GM23248 (cell line): ENCODE measurements at places on chromosomes 2 and 18. TPM values are rescaled to one million over a fixed set of nuclear protein-coding genes. Genes with fewer than 3 reads are reported as not detected.

DNA sequence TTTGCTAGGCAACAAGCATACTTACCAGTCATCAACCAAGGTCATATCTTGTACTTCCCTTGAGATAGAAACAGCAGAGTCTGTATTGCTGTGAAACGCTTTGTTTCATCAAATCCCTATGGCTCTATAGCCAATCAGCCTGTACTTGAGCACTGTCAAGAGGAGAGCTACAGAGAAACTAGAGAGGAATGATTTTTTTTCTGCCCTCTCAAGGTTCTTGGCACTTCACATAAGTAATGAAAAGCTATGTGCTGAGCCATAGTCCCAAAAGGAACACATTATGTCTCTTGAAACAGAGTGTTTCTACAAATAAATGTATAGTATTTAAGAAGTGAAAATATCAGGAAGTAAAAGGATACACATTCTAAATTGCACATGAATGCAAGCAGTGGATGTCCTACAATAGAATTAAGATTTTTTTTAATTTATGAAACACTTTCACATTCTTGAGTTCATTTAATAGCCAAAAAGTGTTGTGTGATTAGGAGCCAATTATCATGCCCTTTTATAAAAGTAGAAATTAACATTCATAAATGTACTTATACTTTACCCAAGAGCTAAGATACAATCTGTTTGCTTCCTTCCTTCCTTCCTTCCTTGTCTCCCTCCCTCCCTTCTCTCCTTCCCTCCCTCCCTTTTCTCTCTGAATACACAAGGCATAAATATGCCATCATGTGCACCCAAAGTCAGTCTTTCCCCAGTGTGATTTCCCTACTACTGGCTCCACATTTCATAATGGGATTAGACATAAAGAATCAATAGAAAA is 131.8 kb downstream of the CSRNP3 start:
- H3K4me1 ChIP-seq, result peaks cover 11% of the 10 kb centered on the region; the same call in 1 of the 2 replicates
- H3K27ac ChIP-seq, result no peak overlapping the region
- H3K27me3 ChIP-seq, result no peaks in the 10 kb centered on the region
- no peaks in the 10 kb centered on the region for H3K36me3 ChIP-seq

GRCh38 chr2:170643346-170643745 is 71.8 kb upstream of the SP5 start:
- H3K4me1 ChIP-seq, result no peaks in the 10 kb centered on the region
- H3K27me3 ChIP-seq, result no peaks in the 10 kb centered on the region
- H3K36me3 ChIP-seq, result no peaks in the 10 kb centered on the region
- DNase-seq, result no peak

- DNase-seq, result no peak
- H3K27me3 ChIP-seq, result peaks cover 13% of the 10 kb centered on the region
- H3K4me3 ChIP-seq, result no peak overlapping the region
Measured at GRCh38 chr2:29276151-29276550, 160.9 kb downstream of the CLIP4 start.

DNA sequence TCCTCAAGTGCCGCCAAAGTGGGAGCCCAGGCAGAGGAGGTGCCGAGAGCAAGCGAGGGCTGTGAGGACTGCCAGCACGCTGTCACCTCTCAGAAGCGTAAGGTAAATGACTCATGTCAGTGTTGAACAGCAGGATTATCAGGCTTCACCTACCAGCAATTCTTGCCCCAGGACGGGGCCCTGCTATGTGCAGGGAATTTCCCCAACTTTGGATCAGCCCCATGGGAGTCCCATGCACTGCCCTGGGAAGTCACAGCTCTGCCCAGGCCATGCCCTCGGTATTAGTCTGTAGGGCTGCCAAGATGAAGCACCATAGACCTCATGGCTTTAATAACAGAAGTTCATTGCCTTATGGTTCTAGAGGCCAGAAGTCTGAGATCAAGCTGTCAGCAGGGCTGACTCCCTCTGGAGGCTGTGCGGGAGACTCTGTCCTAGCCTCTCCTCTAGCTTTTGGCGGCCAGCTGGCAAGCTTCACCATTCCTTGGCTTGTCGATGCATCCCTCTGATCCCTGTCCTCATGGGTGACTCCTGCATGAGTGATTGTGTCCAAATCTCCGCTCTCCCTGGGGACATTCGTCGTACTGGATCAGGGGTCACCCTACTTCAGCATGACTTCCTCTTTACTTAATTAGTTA is 55.9 kb downstream of the TRPM8 start:
- H3K36me3 ChIP-seq, result no peaks in the 10 kb centered on the region
- H3K27ac ChIP-seq, result no peak overlapping the region
- H3K27me3 ChIP-seq, result peaks cover 12% of the 10 kb centered on the region; the same call in 1 of the 2 replicates
- H3K4me1 ChIP-seq, result peaks cover 15% of the 10 kb centered on the region; the same call in 1 of the 2 replicates
- DNase-seq, result no peak

DNA sequence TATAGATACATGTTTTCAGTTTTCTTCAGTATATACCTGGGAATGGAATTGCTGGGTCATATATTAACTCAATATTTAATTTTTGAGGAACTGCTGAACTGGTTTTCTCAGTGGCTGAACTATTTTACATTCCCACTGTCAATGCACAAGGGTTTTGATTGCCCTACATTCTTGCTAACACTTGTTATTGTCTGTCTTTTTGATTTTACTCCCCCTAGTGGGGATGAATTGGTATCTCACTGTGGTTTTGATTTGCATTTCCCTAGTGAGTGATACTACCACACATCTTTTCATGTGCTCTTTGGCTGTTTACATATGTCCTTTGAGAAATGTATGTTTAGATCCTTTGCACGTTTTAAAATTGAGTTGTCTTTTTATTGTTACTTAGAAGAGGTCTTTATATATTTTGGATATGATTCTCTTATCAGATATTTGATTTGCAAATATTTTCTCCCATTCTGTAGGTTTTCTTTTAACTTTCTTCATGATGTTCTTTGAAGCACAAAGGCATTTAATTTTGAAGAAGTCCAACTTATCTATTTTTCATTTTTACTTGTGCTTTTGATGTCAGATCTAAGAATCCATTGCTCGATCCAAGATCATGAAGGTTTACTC is 36.2 kb downstream of the ASB1 start:
- no peak overlapping the region for H3K4me3 ChIP-seq
- H3K4me1 ChIP-seq, result peaks cover 22% of the 10 kb centered on the region
- H3K27ac ChIP-seq, result no peak overlapping the region
- no peaks in the 10 kb centered on the region for H3K27me3 ChIP-seq
- H3K36me3 ChIP-seq, result no peaks in the 10 kb centered on the region

- H3K27me3 ChIP-seq, result no peaks in the 10 kb centered on the region
- H3K36me3 ChIP-seq, result no peaks in the 10 kb centered on the region
- no peak overlapping the region for H3K4me3 ChIP-seq
- no peak for DNase-seq
- H3K4me1 ChIP-seq, result peaks cover 3% of the 10 kb centered on the region; the same call in 1 of the 2 replicates
Measured at GRCh38 chr18:62978251-62979049, 263.1 kb downstream of the PHLPP1 start.

DNA sequence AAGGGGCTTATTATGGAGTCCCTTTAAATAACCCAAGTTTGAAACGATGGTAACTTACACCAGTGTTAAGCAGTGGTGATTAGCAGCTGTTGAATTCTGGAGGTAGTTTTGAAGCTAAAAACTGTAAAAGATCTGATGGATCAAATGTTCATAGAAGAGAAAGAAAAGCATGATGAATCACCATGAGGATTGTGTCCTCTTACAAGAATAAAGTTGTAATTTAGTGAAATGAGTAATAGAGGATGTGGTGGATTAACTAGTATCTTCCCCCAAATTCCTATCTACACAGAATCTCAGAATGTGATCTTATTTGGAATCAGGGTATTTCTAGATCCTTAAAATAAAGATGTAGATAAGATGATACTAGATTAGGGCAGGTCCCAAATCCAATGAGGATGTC is 1138.2 kb upstream of the TMEFF2 start:
- no peak overlapping the region for H3K27ac ChIP-seq
- no peaks in the 10 kb centered on the region for H3K27me3 ChIP-seq
- no peak for DNase-seq
- H3K36me3 ChIP-seq, result no peaks in the 10 kb centered on the region

GRCh38 chr2:33021542-33022227 is 74.9 kb downstream of the LTBP1 start:
- peak; percentile 74 for DNase-seq
- H3K27me3 ChIP-seq, result no peaks in the 10 kb centered on the region
- H3K4me3 ChIP-seq, result no peak overlapping the region
- no peaks in the 10 kb centered on the region for H3K36me3 ChIP-seq
- H3K27ac ChIP-seq, result no peak overlapping the region

- no peaks in the 10 kb centered on the region for H3K27me3 ChIP-seq
- peaks cover 6% of the 10 kb centered on the region for H3K4me1 ChIP-seq
- DNase-seq, result no peak
- no peaks in the 10 kb centered on the region for H3K36me3 ChIP-seq
- H3K27ac ChIP-seq, result no peak overlapping the region
- H3K4me3 ChIP-seq, result no peak overlapping the region
Measured at GRCh38 chr2:147182260-147182659, 662.6 kb upstream of the ACVR2A start.

GRCh38 chr18:24472591-24472990 is 12.2 kb downstream of the HRH4 start:
- no peaks in the 10 kb centered on the region for H3K4me1 ChIP-seq
- DNase-seq, result no peak
- H3K4me3 ChIP-seq, result no peak overlapping the region

DNA sequence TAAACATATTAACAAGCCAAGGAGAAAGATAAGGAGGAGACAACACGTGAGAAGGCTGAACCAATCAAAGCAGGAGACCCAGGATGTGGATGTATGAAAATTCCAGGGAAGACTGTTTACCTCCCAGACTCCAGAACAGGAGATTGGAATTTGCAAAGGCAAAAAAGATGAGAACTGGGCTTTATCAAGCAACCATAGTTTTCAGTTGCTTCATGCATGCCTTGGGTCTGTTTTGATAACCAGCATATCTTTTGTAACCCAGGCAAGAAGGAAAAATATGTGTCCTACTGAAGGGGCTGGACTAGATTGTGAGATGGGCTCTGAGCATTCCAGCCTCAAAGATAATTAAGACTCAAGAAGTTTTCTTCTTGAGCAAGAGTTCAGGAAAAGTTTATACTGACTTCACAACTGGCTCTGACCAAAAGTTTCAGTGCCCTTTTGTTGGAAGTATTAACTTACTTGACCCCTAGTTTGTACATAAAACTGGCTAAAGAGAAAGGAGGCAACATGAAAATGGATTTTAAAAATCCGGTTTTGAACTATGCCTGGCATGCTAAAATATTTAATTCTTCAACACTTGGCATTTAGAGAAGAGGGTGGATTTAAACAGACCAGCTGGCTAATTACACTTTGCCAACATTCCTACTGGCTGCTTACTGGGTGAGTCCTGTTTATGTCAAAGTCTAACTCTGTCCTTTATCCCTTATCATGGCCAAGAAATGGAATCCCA is 79.3 kb upstream of the CD28 start:
- H3K36me3 ChIP-seq, result no peaks in the 10 kb centered on the region
- peaks cover 50% of the 10 kb centered on the region for H3K4me1 ChIP-seq
- H3K4me3 ChIP-seq, result peak overlapping the region; percentile 2; the same call in 1 of the 2 replicates
- no peaks in the 10 kb centered on the region for H3K27me3 ChIP-seq
- peak overlapping the region; percentile 52 for H3K27ac ChIP-seq

DNA sequence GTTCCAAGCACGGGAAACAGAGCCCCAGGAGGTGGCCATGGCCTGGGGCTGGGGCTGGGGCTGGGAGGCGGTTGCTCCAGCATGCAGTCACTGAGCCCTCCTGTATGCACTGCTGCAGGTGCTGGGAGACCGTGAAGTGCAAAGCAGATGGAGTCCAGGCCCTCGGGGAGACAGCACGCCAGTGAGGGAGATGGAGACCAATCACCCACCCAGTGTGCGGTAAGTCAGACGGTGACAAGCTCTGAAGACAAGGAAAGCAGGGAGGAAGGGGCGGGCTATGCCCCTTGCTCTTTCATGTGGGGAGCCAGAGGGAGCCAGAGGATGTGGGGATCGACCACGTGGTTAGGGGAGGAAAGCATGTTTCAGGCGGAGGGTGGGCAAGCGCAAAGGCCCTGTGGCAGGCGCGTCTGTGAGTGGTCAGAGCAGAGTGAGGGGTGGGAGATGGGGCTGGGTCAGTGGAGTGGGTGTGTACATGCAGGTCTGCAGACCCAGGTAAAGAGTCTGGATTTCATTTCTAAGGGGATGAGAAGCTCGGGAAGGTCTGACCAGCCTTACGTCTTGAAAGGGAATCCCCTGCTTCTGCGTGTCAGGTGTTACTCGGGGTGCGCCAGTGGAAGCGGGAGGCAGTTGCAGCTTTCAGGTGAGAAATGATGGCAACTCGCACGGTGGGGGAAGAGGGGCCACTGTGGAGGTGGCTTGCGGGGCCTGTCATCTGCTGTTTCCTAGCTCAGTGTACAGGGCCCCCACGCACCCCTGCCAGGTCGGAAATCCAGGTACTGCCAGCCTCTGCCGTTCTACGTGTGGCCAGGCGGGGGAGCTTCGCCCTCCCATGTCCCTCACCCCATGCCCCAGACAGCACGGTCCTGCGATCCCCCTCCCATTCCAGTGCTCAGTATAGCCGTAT is 19.4 kb downstream of the RRM2 start:
- no peak overlapping the region for H3K27ac ChIP-seq
- H3K4me3 ChIP-seq, result no peak overlapping the region
- no peaks in the 10 kb centered on the region for H3K4me1 ChIP-seq
- no peaks in the 10 kb centered on the region for H3K27me3 ChIP-seq

DNA sequence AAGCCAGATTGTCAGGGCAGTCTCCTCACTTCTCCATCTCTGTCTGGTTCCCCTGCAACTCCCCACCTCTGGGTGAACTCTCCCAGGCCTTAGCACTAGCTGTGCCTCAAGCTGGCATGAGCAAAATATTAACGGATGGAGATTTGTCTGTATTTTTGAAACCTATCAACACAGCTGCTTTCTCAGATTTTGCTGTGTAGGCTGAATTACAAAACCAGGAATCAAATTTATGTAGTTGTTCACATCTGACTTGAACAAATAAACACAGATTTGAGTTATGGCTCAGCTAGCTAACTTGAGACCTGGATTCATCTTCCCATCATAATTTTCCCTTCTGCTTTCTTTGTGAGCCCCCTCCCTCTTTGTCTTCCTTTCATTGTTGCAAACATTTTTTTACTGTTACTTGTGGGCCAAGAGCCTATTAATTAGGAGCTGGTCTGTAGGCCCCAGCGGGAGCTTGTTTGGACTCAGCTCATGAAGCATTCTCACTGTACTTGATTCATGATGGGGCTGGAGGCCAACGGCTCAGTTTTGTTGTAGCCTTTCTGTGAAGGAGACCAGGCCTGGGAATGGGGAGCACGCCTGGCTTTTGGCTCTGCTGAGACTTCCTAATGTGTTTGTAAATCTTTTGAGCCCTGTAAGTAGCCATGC is 164.1 kb upstream of the GATA6 start:
- DNase-seq, result no peak
- no peaks in the 10 kb centered on the region for H3K27me3 ChIP-seq
- H3K4me3 ChIP-seq, result no peak overlapping the region

- no peak overlapping the region for H3K4me3 ChIP-seq
- H3K27me3 ChIP-seq, result peaks cover 8% of the 10 kb centered on the region
- no peak overlapping the region for H3K27ac ChIP-seq
- no peaks in the 10 kb centered on the region for H3K36me3 ChIP-seq
- no peaks in the 10 kb centered on the region for H3K4me1 ChIP-seq
Measured at GRCh38 chr2:175574069-175574468, 392.6 kb upstream of the ATP5MC3 start.

The HOXD13 gene
- polyA plus RNA-seq, result 1.9 and 2.4 TPM in 2 replicates

The RIF1 gene
- 26.5 and 28.7 TPM in 2 replicates for polyA plus RNA-seq

The SCYGR2 gene
- polyA plus RNA-seq, result not detected in 2 replicates

The SAG gene
- polyA plus RNA-seq, result not detected in 2 replicates

The POTEJ gene
- polyA plus RNA-seq, result not detected in 2 replicates

The HTR2B gene
- polyA plus RNA-seq, result 0.15 TPM in 1 of 2 replicates, not detected in the other

The ANKRD30B gene
- polyA plus RNA-seq, result not detected in 2 replicates

The METTL4 gene
- polyA plus RNA-seq, result 8.9 and 9.9 TPM in 2 replicates

The FRZB gene
- polyA plus RNA-seq, result 0.08 TPM in 1 of 2 replicates, not detected in the other
